NCI-H146 (cell line): ENCODE measurements at places on chromosomes 1 and 21.

DNA sequence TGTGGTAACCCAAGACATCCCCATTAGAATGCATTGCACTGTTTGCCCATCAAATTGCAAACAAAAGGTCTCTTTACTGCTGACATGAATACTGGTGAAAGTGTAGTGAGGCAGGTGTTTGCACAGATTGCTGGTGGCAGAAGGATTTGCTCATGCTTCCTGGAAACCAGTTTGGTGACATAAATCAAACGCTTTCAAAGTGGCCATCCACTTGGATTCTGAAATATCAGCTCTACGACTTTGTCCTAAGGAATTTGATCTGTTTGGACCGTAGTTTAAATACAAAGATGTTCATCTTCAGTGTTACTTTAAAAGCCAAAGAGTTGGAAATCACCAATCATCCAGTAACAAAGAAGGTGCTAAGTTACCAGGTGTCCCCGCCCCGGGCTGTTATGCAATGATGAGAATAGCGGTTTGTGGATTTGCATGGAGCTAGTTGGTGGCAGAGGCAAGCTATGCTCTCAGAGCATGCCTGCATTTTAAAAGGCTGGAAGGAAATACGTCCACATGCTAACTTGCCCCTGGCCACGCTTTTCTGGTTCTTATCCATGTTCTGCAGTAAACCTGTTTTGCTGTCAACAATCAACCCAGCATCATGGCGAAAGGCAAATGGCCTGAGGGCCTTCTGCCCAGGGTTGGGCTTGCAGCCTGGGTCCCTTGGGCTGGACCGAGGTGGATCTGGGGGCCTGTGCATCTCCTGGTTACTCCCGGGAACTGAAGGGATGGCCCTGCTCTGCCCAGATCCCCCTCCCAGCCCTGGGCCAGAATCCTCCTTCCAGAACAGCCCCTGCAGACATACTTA is 49.2 kb downstream of the UMODL1 start:
- peak; percentile 91 for DNase-seq

DNA sequence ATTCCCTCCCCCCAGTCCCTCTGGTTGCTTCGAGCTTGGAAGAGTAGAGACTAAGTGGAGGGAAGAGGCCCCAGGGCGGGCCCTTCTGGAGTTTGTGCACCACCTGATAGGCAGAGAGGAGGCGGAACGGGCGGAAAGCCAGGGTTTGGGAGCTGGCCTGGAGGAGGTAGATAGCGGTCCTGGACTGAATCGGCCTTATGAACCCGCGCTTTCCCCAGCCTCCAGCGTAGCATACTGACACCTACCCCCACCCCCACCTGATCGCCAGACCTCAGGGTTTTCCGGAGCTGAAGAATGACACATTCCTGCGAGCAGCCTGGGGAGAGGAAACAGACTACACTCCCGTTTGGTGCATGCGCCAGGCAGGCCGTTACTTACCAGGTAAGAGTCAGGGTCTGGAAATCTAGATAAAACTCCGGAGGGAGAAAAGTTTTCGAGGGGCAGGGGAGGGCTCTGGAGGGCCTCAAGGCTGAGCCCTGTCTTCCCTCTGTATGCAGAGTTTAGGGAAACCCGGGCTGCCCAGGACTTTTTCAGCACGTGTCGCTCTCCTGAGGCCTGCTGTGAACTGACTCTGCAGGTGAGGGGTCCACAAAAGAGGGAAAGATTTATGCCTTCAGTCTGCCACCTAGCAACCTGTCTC is 705 bp downstream of the UROD start:
- peak; percentile 14 for DNase-seq

DNA sequence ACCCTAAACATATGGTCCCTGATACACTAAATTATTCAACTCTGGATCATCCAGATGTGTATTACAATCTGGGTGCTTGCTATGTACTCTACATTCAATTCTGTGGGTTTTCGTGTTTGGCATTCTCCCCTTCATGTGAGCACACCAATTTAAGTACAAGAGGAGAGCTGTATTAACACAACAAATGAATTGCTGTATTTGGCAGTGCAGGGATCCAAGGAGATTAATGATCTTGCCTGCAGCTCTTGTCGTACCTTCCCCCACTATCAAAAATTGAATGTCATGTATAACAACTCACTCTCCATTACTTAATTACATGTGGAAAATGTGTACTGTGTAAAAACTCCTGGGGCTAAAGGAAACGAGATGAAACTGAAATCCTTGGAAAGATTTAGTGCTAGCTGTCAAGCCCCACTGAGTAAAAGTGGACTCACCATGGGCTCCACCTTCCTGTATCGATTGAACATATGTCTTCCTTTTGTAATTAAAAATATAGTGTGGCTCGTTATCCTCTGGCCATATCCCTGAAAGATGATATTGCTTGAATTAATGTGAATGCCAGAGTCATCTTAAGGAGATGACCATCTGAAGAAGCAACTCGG is 172.2 kb upstream of the L1TD1 start:
- peak; percentile 33 for DNase-seq

DNA sequence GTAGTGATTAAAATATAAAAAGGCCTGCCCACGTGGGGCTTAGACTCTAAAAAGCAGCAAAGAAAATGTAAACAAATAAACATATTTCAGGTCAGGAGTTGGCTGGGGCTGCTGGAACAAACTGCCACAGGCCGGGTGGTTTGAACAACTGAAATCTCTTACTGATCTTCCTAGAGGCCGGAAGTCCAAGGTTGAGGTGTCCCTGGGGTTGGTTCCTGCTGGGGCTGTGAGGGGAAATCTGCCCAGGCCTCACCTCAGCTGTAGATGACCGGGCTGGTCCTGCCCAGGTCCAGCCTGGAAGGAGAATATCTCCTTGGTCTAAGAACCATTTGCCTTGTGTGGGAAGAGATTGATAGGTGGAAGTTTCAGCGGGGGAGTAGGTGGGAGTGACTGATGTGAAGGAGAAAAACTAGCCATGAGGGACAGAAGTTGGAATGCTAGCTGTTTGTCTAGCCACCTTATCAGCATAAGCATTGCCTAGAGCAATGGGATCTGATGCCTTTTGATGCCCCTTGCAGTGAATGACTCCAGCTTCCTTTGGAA is 221.1 kb downstream of the DYRK1A start:
- no peak for DNase-seq

DNA sequence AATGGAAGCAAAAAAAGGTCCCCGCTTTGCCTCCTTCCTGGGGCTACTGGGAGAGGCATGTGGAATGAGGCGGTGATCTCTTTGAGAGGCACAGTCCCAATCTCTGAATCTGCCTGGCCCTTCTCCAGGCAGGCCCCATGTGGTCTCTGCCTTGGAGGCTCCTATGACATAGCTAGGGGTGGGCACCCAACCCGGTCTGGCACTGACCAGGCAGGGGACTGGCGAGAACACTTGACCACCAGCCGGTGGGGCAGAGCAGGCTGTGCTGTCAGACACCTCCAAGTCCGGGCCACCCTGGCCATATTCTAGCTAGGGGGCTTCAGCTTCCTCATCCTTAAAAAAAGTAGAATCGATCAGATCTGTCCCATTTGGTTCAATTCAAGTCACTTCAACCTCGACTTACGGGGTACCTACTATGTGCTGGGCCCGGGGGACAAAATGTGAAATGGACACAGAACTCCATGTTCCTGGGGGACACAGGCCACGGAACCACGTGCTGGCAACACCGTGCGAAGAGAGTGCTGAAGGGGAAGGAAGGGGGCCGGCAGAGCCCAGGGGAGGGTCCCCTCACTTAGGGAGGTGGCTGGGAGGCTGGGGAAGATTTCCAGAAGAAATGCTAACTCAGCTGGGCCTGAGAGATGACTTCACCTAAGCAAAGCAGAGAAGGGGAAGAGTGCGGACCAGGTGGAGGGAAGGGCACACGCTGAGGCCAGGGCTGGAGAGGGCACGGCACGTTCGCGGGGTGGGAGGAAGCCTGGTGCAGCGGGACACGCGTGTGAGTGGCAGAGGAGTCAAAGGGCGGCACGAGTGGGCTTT is 33.3 kb downstream of the HSPG2 start:
- DNase-seq = no peak

- no peak for DNase-seq
Observed at GRCh38 chr1:7972285-7972684, 10.8 kb downstream of the PARK7 start.

DNA sequence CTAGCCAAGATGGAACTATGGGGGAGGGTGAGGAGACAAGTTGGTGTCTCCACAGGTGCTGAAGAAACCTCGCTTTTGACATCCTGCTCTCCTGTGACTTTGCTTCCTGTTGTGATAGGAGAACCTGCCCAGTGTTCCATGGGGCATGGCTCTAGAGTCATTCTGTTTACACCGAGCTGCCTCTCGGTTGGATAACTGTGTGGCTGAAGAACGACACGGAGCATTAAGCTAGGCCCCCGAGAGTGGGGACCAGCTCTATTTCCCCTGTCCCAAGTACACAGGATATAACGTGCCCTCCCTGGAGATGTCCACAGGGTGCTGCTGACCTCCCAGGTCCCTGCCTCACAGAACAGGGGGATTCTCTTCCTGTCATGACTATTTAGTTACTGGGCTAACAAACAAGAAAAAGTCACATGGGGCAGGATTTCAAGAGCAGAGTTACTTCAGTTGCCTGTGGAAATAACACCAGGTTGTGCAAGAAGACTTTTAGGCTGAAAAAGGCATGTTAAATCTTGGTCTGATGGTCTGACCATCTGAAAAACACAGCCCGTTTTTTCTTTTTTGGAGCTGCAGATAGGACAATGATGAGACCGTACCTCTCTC is 29.4 kb upstream of the PPP2R5A start:
- DNase-seq = no peak

DNA sequence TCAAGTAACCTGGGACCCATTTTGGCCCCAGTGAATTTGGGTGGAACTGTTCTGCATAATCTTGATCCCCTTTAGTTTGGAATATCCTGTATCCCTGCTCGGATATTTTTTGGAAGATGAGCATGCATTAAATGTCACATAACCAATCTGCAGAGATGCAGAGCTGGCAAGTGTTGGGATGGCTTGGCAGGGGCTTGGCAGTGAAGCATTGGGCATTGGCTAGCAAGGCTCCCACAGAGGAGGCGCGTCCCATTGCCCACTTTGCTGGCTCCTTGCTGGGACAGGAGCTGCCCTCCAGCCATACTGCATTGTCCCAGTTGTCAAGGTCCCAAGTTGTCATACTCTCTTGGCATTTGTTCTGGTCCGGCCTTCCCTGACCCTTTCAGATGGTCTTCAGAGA is 29.9 kb downstream of the LAMC2 start:
- no peak for DNase-seq

- no peak for DNase-seq
Observed at GRCh38 chr1:221272940-221273339, 393.7 kb downstream of the HLX start.
